ENCODE measurements at places on chromosomes 5 and 9. TPM values are rescaled to one million over a fixed set of nuclear protein-coding genes. Genes with fewer than 3 reads are reported as not detected.

- peak; percentile 52 for DNase-seq
Measured at GRCh38 chr5:34685485-34686165, 29.5 kb downstream of the RAI14 start.

GRCh38 chr5:76529464-76530344 is 93.5 kb downstream of the F2RL2 start:
- DNase-seq: no peak

GRCh38 chr9:5453673-5454072 is 3.3 kb downstream of the CD274 start:
- DNase-seq: no peak

DNA sequence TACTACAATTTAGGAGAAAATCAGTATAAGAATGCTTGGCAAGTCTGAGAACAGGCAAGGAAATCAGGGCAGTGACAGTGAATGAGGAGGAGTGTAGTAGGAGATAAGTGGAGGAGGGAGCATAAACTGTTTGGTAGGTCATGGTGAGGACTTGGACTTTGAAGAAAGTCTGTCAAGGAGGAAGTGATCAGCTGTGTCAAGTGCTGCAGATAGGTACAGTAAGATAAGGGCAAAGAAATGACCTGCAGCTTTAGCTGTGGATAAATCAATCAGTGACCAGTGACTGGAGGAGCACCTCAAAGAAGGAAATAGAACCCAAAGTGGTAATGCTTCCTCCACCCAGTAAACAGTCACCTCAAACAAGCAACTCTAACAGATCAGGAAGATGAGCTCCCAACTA is 106.3 kb downstream of the RAPGEF6 start:
- no peak for DNase-seq

- peak; percentile 54 for DNase-seq
Measured at GRCh38 chr5:168851902-168852321, 272.7 kb upstream of the PANK3 start.

GRCh38 chr5:52961274-52961681 is 27.9 kb upstream of the ITGA2 start:
- no peak for DNase-seq

- DNase-seq: peak; percentile 20
Measured at GRCh38 chr5:133404724-133405123, 207.6 kb downstream of the FSTL4 start.

GRCh38 chr9:124761196-124761595 is 9.9 kb downstream of the NR6A1 start:
- DNase-seq: no peak

DNA sequence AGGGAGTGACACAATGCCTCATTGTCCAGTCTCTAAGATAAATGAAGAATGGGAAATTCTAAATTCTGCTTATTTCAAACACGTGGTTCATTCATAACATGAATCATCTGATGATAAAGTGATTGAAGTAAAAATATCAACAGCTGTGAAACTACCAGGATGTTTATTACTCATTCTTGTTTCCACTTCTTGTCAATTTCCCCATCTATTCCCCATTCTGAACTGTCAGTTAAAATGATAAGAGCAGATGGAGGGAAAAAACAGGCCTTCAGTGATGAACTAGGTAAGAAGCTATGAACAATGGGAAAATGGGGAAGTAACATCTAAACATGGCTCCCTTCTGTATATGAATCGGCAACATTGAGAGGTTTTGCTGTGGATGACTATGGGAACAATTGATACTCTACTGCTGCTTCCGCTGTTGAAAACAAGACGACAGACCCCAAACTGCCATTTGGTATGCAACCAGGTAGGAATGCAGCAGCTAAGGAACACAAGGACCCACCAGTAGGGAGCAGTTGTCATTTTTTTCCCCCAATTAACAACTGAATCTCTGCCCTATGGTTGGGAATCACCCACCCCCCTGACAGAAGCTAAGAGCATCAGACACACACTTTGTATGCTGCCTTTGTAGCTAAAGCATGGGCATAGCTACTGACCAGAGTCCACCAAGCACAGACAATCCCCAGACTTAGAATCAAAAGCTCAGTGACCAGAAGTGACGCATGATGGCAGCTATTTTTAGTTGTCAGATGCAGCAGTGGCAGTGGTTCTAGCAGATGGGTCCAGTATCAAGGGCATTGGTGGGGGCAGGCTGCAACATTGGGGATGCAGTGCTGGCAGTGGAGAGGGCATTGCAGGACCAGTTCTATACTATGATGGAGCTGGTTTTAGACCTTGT is 52.9 kb upstream of the ZNF366 start:
- DNase-seq: no peak

DNA sequence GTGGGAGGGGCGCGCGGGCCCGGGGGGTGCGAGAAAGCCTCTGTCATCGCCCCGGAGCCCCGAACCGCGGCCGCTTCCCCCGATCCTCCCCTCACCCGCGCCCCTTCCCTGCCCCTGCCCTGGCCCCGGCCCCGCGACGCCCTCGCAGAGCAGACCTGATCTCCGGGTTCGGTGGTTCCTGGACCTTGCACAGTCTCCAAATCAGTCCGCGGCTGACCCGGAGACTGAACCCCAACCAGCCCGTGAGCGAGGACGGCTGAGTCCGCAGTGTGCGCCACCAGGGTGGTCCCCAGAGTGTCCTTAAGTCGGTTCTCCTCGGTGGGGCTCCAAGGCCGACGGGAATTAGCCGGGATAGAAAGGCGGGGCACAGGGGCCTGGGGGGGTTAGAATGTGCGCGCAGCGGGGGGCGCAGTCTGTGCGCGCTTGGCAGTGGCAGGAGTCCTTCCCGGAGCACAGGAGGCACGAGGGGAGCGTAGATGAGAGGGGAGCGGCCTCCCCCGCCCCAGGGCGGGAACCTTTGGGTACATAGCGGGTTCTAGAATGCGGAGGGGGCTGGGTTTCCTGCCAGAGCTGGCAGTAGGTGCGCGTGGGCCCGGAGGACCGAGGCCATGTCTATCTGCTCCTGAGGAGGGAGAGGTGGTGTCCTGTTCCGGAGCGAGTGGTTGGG is 779 bp downstream of the PKN3 start:
- DNase-seq: no peak

DNA sequence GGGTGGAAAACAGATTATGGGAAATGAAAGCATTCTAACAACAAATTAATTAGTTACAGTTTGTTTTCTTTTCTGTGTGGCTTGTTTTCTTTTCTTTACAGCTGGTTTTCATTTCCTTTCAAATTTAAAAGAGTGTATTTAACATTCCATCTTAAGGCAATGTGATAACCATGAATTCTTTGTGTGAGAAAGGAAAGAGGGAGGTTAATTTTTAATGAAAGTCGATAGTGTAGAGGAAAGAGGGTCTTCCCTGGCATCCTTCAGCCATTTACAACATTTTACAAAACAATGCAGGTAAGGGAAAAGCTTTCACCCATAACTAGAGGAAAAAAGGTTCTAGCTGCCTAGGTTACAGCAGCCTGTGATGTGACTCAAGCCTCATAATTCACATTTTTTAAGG is 43.9 kb upstream of the IL33 start:
- DNase-seq: no peak

DNA sequence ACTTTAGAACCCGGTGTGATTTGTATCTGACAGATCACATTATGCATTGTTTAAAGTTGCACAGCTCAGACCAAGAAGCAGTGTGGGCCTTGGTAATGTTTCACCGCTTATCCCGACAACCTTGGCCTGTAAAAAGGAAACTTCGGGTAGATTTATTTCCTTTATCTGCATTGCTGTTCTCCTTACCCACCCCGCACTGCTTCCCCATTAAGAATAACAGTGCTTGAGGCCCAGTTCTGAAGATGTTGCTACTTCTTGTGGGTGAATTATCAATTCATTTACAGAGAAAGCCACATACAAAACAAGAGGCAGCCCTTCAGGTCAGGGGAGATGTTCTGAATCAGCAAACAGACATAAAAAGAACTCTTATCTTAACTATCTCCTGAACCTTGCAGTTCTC is 8.4 kb downstream of the SMARCA2 start:
- DNase-seq: no peak

GRCh38 chr9:138049085-138049778 is 171.7 kb downstream of the CACNA1B start:
- no peak for DNase-seq

DNA sequence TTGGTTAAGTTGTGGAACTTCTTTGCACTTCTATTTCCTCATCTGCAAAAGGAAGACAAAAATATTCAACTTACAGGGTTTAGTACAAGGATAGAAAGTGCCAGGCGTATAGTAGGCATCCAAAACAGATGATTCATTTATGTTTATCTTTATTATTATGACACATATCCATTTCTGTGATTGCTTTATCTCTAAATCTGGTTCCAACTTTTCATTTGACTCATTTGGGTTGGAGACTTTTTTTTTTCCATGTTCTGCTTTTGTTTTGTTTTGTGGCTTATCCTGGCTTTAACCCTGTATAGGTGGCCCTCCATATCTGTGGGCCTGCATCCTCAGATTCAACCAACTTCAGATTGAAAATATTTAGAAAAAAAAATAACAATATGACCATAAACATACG is 186.7 kb upstream of the SLC24A2 start:
- peak; percentile 68 for DNase-seq

GRCh38 chr9:105901514-105902109 is 207.3 kb downstream of the TMEM38B start:
- peak; percentile 67 for DNase-seq

- DNase-seq: no peak
Measured at GRCh38 chr5:144465441-144465840, 294.8 kb downstream of the KCTD16 start.

- DNase-seq: no peak
Measured at GRCh38 chr5:98749046-98749445, 24.4 kb upstream of the RGMB start.

- peak; percentile 75 for DNase-seq
Measured at GRCh38 chr5:125011419-125011818, 265.0 kb upstream of the ZNF608 start.

ARL14EPL gene
- total RNA-seq: not detected

URM1 gene
- 35.7 TPM for total RNA-seq

TMEM215 gene
- total RNA-seq: not detected

GCNT4 gene
- under 0.01 TPM for total RNA-seq

SPINK5 gene
- not detected for total RNA-seq

FAM240B gene
- total RNA-seq: not detected

Data from PC-3 (cell line).